ENCODE measurements at places on chromosomes 6 and 20. TPM values are rescaled to one million over a fixed set of nuclear protein-coding genes. Genes with fewer than 3 reads are reported as not detected.
A peak's percentile ranks its signal among the peaks of the same experiment; 100 is the strongest.

MYLIP gene
- polyA plus RNA-seq: 5.2 TPM

OR2J3 gene
- not detected for polyA plus RNA-seq

DNA sequence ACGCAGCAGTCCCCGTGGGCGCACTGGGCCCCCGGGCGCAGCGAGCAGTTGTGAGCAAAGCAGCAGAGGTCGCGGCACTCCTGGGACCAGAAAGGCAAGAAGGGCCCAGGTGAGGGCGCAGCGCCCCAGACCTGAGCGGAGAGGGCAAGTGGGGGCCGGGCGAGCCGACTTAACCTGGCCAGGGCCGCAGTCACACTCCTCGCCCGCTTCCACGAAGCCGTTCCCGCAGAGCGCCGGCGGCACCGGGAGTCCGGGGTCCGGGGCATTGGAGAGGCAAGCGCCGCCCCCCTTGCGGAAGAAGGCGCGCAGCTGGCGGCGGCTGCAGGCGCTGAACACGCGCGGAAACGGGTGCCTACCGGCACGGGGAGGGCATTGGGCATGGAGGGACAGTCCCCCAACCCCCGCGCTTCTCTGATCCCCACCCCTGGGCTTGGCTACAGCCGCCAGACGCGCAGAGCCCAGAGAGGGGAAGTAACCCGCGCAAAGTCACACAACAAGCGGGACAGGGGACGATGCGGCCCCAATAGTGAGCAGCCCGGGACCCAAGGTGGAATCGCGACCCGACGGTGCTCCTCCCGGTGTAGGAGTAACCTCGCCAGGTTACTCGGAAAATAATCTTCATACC is 9.2 kb downstream of the ADAM33 start:
- no peak for DNase-seq

- no peak for DNase-seq
These were observed 33.3 kb upstream of the SASH1 start for GRCh38 chr6:148309301-148309700.

DNA sequence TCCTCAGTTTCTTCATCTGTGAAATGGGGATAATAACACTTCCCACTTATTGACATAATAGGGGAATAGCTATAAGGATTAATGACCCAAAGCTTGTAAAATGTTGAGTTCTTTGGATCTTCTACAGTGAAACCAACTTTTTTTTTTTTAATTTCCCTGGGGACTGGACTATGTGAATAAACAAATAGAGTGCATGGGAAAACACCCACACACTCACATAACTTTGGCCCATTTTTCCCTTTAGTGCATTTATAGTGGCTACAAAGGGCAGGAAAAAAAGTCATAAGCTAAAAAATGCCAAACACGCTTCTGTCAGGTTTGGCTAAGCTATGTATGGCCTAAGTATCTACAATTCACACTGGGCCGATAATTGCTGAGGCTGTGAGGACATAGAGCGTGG is 406.2 kb upstream of the JAG1 start:
- DNase-seq: no peak

DNA sequence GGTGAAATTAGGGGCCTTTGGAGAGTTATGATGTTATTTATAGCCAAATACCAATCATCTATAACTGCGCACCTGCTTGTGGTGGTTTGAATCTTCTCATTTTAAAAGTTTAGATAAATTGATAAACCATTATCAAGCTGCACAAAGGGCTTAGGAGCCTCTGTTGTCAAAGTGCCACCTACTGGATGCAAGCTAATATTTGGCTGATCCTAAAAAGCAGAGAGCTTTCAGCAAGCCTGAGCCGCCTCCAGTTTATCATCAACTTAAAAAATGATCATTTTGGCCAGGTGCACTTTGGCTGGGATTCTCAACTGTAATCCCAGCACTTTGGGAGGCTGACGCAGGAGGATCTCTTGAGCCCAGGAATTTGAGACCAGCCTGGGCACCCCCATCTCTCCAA is 58.5 kb upstream of the ATXN1 start:
- peak; percentile 52 for DNase-seq
